ENCODE measurements at places on chromosomes 7 and 10.

- no peak for DNase-seq
Measured at GRCh38 chr7:116407165-116407564, 92.4 kb upstream of the CAV2 start.

DNA sequence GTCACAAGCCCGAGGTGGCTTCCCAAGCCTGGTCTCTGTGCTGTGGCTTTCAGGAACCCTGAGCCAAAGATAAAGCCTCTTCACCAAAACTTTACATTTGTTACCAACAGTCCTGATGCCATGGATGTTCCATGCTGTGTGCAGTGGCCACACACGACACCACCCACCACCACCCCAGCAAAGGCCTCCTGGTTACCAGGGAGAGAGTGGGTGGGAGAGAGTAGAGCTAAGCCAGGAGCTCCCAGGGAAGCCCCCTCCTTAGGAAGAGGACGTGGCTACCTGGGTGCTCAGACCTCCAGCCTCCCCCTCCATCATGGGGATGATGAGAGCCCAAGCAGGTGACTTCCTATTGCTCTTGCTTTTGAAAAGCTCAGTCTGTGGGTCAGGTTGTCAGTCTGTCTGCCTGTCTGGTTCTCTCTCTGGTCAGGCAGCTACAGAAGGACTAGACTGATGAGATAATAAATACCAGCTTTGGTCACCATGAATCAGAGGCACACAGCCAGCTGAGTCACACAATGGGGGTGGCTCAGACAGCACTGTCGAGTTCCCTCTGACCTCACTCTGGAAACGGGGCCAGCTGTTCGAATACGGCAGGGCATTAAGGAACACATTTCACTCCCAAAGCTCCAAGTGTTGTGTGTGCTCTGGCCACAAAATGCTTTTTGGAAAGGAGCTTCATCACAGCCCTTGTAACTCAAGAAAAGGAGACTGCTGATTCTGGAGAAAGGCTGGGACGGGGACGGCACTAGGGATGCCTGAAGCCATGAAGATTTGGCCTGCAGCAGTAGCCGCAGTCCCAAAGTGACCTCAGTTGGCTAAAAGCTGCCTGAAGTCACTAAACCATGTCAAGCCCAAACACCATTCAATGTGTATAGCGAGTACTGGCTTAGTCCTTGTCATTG, 166.0 kb downstream of the FANK1 start:
- DNase-seq = no peak

GRCh38 chr10:119368991-119369869, 161.9 kb downstream of the GRK5 start:
- DNase-seq = no peak

DNA sequence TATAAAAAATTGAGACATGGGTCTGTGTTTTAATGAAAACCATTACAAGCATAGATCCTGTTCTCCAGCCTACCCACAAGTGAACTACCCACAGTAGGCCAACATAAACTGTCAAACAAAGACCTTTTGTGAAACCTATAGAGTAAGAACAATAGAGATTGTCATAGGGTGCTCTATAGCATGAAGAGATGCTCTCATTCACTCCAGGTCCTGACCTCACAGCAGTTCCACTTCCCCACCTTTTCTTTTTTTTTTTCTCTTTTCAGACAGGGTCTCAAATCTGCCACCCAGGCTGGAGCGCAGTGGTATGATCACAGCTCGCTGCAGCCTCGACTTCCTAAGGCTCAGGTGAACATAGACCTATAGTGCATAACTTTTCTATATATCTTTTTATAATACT, 72.3 kb downstream of the CPEB3 start:
- no peak for DNase-seq

DNA sequence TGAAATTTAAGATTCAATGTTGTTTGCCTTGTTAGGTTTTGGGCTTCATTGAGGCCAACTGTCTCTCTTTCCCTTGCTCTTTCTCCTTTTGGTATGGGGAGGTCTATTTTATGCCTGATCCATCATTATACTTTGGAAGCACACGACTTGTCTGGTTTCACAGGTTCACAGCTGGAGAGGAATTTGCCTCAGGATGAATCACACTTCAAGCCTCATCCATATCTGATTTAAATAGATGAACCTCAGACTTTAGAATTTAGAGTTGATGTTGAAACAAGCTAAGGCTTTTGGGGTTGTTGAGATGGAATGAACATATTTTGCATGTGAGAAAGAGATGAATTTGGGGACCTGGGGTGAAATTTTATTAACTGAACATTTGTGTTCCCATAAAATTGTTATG, 150.5 kb upstream of the IGFBP3 start:
- DNase-seq = no peak

GRCh38 chr7:7812112-7812511, 93.7 kb upstream of the RPA3 start:
- no peak for DNase-seq

- DNase-seq = no peak
Measured at GRCh38 chr10:119535837-119536507, 6.5 kb downstream of the RGS10 start.

GRCh38 chr7:365593-365992, 75.6 kb downstream of the FOXL3 start:
- DNase-seq = no peak
